NCI-H1417 (cell line): ENCODE measurements at places on chromosomes 16 and 17.
A peak's percentile ranks its signal among the peaks of the same experiment; 100 is the strongest.

- DNase-seq: peak; percentile 96
Measured at GRCh38 chr17:48587276-48588073, 2.6 kb downstream of the HOXB3 start.

- DNase-seq: no peak
Measured at GRCh38 chr16:24589997-24590396, 50.6 kb downstream of the RBBP6 start.

DNA sequence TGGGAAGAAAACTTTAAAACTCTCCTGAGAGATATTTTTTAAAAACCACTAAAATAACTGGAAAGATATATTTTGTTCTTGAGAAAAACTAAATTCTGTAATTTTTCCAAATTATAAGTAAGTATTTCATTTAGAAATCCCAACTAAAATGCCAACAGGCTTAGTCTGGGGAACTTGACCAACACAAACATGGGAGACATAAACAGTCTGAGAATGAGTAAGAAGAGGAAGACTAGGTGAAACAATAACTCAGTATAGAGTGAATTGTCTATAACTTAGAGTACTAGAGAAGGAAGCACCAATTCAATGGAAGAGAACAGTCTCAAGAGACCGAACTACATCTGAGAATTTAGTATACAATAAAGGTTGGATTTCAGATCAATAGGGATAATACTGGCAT lies 2.9 kb downstream of the CMTM1 start:
- DNase-seq: no peak

GRCh38 chr16:9340526-9341256 lies 249.2 kb downstream of the HAPSTR1 start:
- DNase-seq: no peak

DNA sequence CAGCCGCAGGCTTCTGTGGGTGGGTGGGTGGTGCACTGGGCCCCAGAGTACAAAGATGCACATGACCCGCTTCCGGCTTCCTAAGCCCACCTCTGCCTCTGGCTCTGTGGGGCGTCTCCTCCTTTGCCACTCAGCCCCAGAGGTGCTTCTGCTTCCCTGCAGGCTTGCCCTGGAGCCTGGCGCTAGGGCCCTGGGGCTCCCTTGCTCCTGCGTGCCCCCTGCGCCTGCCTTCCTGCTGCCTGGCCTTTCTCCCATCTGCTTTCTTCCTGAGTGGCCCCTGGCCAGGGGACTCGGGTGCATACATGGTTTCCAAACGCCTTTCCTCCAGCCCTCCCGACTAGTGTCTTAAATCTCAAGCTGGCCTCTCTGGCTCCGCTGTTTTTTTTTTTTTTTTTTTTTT lies 3.4 kb downstream of the WWOX start:
- no peak for DNase-seq

GRCh38 chr17:37212179-37212578 lies 163.6 kb upstream of the C17orf78 start:
- DNase-seq: peak; percentile 13

DNA sequence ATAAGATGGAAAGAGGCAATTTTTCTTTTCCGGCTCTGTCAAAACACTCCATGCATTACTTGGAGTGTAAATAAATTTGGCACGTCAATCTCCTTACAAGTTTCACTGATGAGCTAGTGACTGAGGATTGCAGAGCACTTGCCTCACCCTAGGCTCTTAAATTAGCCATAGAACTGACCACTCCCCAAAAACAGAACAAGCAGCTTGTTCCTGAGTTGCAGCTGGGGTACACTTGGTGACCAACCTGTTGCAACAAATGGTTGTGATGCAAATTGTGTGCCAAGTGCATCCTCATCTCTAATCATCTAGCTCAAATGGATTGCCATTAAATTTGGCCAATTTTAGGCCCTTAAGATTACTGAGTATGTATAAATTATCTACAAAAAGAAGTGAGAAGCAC lies 67.0 kb downstream of the CACNG1 start:
- no peak for DNase-seq

- DNase-seq: no peak
Measured at GRCh38 chr17:80793851-80794267, 197.8 kb upstream of the CHMP6 start.

DNA sequence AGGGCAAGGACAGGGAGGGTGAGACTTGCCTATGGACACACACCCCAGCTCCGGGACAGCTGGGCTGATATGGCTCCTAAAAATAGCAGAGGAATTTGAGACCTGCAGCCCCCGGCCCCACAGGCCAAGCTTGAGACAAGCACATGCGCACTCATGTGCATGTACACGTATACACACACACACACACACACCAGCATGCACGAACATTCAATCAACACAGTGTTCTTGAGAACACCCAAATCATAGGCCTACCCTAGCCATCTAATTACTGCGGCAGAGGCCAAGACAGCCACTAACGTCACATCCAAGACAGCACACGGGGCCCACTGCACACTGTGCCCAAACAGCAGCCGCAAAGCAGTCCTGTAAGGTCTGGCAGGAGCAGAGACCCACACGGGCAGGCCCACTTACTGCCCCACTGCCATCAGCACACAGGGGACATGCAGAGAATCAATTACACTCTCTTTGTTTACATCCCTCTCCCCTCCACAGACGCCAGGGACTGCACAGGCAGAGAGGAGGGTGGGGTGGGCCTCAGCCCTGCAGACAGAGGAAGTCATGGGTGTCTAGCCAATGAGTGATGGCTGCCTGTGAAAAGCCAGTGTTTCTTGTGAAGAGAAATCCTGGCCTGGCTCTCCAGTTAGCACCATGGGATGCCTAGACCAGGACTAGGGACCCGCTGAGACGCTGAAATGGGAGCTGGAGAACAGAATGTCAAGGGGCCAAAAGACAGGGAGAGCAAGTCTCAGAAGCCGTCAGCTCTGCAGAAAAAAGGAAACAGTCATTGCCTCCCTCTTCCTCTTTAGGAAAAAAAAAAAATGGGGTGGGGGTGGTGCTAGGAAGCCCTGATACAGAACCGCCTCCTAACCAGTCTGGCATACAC lies 39.3 kb downstream of the MYO18A start:
- peak; percentile 78 for DNase-seq

- DNase-seq: no peak
Measured at GRCh38 chr17:29119265-29119664, 60.9 kb downstream of the MYO18A start.

GRCh38 chr17:12898110-12898509 lies 108.8 kb downstream of the ARHGAP44 start:
- no peak for DNase-seq

DNA sequence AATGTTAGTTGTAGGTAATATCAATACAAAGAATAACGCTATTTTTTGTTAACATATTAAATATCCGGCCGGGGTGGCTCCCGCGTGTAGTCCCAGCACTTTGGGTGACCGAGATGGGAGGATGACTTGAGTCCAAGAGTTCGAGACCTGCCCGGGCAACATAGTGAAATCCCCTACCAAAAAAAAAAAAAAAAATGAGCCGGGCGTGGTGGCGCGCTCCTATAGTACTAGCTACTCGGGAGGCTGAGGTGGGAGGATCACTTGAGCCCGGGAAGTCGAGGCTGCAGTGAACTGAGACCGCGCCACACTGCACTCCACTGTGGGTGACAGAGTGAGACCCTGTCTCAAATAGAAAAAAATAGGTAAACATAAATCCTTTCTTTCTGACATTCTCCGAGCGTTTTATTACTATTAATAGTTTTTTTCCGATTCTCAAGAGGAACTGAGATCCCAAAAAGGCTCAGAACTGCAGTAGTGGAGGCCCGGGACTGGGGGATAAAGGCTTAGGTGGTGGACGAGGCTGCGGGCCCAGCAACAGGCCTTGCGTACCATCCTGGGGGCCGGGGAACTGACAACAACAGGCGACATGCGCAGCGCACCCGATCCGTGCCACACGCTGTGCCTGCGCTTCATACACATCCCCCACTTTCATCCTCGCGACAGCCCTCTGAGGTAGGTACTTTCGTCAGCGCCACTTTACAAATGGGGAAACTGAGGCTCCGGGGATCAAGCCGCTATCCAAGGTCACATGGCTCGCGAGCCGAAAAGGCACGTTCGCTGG lies 919 bp downstream of the N4BP1 start:
- DNase-seq: no peak

GRCh38 chr16:29674188-29674587 lies 4.8 kb upstream of the QPRT start:
- no peak for DNase-seq

- DNase-seq: no peak
Measured at GRCh38 chr17:17971431-17972125, 622 bp downstream of the TOM1L2 start.

GRCh38 chr17:27836651-27837050 lies 36.3 kb upstream of the NOS2 start:
- DNase-seq: no peak

GRCh38 chr17:19369107-19369778 lies 6.7 kb upstream of the B9D1 start:
- DNase-seq: no peak

GRCh38 chr16:78552106-78552675 lies 452.7 kb downstream of the WWOX start:
- DNase-seq: no peak
